ENCODE measurements at places on chromosomes 5 and 9. TPM values are rescaled to one million over a fixed set of nuclear protein-coding genes. Genes with fewer than 3 reads are reported as not detected.

LHFPL2 gene
- 40.1 TPM for polyA plus RNA-seq

DNA sequence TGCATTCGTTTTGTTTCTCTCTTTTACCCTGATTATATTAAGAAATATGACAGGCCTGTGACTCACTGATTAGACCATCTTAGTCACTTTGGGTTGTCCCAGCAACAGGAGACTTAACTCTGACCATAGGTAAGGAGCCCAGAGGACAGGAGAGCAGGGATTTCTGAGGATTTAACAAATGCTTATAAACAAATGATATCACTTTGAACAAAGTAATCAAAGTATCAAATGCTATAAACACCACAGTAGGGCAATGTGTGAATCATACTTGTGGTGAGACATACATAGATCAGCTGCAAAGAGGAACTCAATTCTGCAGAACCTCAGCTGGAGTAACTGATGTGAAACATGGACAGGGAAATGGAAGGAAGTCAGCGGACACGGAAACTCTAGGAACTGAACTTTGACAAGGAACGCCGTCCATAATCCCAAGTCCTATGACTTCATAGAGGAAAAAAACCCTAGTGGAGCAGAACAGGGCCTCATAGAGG is 190.6 kb upstream of the MSX2 start:
- DNase-seq: no peak
- no peak overlapping the region for H3K4me3 ChIP-seq
- peaks cover 6% of the 10 kb centered on the region for H3K4me1 ChIP-seq

GRCh38 chr5:130975299-130975698 is 189.8 kb downstream of the HINT1 start:
- no peak overlapping the region for H3K27ac ChIP-seq
- H3K4me1 ChIP-seq: no peaks in the 10 kb centered on the region
- no peaks in the 10 kb centered on the region for H3K27me3 ChIP-seq
- no peak overlapping the region for H3K4me3 ChIP-seq
- no peak for DNase-seq

DNA sequence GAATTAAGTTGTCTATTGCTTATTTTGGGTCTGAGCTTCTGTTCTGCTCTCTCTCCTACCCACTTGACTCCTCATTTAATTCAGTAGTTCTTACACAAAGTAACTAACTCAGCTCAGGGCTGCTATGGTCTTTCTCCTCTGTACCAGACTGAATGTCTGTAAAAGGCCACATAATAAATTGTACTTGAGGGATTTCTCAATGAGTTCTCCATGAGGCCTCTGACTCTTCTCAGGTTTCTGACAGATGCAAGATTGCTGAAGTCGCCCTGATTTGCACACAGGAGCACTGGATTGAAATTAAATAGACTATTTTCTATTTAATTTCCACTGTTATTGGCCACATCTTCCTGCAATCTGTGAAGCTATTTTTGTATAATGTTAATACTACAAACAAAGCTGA is 2.9 kb downstream of the IQGAP2 start:
- no peak for DNase-seq
- H3K4me3 ChIP-seq: no peak overlapping the region
- H3K4me1 ChIP-seq: peaks cover 21% of the 10 kb centered on the region
- H3K27me3 ChIP-seq: peaks cover 9% of the 10 kb centered on the region
- no peak overlapping the region for H3K27ac ChIP-seq

GRCh38 chr9:92564504-92564903 is 28.7 kb upstream of the ECM2 start:
- H3K27ac ChIP-seq: peak overlapping the region; percentile 43
- no peaks in the 10 kb centered on the region for H3K4me1 ChIP-seq
- DNase-seq: no peak
- H3K36me3 ChIP-seq: no peaks in the 10 kb centered on the region
- H3K4me3 ChIP-seq: no peak overlapping the region
- no peaks in the 10 kb centered on the region for H3K27me3 ChIP-seq

ELAVL2 gene
- 74.4 TPM for polyA plus RNA-seq

- no peaks in the 10 kb centered on the region for H3K36me3 ChIP-seq
- no peak for DNase-seq
- H3K4me3 ChIP-seq: no peak overlapping the region
- H3K27ac ChIP-seq: no peak overlapping the region
- H3K27me3 ChIP-seq: no peaks in the 10 kb centered on the region
Observed at GRCh38 chr5:57953792-57954191, 471.2 kb upstream of the ACTBL2 start.

- H3K36me3 ChIP-seq: no peaks in the 10 kb centered on the region
- no peaks in the 10 kb centered on the region for H3K27me3 ChIP-seq
- DNase-seq: peak; percentile 19
- no peak overlapping the region for H3K4me3 ChIP-seq
- H3K4me1 ChIP-seq: peaks cover 7% of the 10 kb centered on the region
Observed at GRCh38 chr9:96232539-96233241, 69.3 kb downstream of the HSD17B3 start.

GRCh38 chr9:121660367-121660766 is 8.9 kb downstream of the DAB2IP start:
- H3K27ac ChIP-seq: no peak overlapping the region
- peaks cover 29% of the 10 kb centered on the region for H3K4me1 ChIP-seq
- H3K36me3 ChIP-seq: no peaks in the 10 kb centered on the region
- no peak overlapping the region for H3K4me3 ChIP-seq

GRCh38 chr5:73314395-73315257 is 134.0 kb downstream of the FOXD1 start:
- peaks cover 40% of the 10 kb centered on the region for H3K27me3 ChIP-seq
- H3K4me3 ChIP-seq: no peak overlapping the region
- no peak for DNase-seq
- peaks cover 16% of the 10 kb centered on the region for H3K4me1 ChIP-seq
- no peaks in the 10 kb centered on the region for H3K36me3 ChIP-seq
- H3K27ac ChIP-seq: no peak overlapping the region

DNA sequence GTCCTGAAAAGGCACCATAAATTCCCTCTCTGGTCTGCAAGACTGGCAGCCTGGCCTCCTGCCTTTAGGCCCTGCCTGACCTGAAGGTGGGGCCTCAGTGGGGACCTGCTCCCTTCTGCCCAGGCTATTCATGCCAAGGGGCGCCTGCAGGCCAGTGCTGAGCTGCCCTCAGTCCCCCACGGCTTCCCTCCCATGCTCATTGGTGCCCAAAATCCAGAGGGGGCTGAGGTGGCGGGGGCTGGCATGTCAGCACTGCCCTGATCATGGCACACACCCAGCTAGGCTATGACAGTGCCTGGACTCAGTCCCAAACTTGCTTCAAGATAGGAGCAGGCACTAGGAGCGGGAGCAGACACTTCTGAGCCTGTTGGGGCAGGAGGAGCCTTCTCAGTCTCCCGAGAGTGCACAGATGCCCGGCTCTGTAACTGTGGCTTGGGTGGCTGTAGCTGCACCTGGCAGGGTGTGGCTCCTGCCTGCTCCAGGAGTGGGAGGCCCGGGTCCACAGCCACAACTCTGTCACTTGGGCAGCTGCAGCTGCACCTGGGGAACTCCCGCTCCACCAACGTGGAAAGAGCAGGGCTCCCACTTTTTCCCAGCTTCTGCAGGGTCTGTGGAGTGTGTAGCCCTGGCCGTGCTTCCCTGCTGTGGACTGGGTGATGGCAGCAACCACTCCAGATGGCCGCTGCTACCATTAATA is 49.0 kb downstream of the NDUFAF2 start:
- H3K4me3 ChIP-seq: no peak overlapping the region
- H3K36me3 ChIP-seq: peaks cover 8% of the 10 kb centered on the region
- H3K4me1 ChIP-seq: no peaks in the 10 kb centered on the region
- no peaks in the 10 kb centered on the region for H3K27me3 ChIP-seq

- no peaks in the 10 kb centered on the region for H3K36me3 ChIP-seq
- no peak for DNase-seq
- no peaks in the 10 kb centered on the region for H3K27me3 ChIP-seq
- H3K4me1 ChIP-seq: peaks cover 3% of the 10 kb centered on the region
Observed at GRCh38 chr5:6527749-6528455, 79.2 kb downstream of the UBE2QL1 start.

LCN15 gene
- not detected for polyA plus RNA-seq

ANXA6 gene
- 215 TPM for polyA plus RNA-seq

DNA sequence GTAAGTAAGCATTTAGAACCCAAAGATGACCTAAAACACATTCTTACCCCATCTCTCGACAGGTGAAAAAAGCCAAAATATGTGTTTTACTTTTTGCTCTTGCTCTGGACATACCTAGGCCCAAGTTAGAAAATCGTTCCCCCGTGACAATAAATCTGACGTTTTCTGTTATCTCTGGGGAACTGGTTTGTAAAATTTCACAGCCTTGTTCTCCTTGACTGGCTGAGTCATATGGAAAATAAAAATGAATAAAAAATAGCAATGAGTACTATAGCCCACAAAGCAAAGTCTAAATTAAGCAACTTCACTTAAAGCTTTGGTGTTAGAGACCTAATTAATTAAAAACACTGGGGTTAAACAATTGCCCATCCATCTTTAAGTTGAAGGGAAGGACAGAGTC is 286.9 kb upstream of the CLINT1 start:
- no peak overlapping the region for H3K27ac ChIP-seq
- H3K4me1 ChIP-seq: no peaks in the 10 kb centered on the region
- no peaks in the 10 kb centered on the region for H3K27me3 ChIP-seq
- no peak overlapping the region for H3K4me3 ChIP-seq

GPR151 gene
- polyA plus RNA-seq: 0.16 TPM

PLAC8L1 gene
- 2.4 TPM for polyA plus RNA-seq

GRCh38 chr9:8555762-8556500 is 756.4 kb upstream of the DMAC1 start:
- H3K4me1 ChIP-seq: no peaks in the 10 kb centered on the region
- H3K27me3 ChIP-seq: no peaks in the 10 kb centered on the region
- H3K27ac ChIP-seq: no peak overlapping the region
- H3K36me3 ChIP-seq: no peaks in the 10 kb centered on the region

DNA sequence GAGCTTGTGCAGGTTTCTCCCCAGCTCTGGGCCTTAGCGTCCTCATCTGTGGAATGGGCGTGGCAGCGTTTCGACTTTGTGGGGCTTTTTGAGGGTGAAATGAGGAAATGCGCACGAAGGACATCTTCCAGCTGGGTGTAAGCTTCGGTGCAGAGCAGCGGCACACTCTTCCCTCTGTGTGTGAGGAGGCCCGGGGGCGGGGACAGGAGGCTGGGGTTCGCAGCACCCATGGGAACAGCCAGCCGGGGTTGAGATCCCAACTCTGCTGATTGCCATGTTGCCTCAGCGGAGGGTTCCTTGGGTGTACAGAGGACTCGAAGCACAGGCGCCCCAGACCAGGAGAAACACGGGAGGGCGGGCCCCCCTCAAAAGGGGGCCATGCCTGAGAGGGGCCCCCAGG is 265.6 kb downstream of the NSG2 start:
- peaks cover 37% of the 10 kb centered on the region for H3K4me1 ChIP-seq
- no peak for DNase-seq
- H3K36me3 ChIP-seq: no peaks in the 10 kb centered on the region
- no peak overlapping the region for H3K27ac ChIP-seq
- H3K4me3 ChIP-seq: no peak overlapping the region
- H3K27me3 ChIP-seq: no peaks in the 10 kb centered on the region

Data from spinal cord (tissue), 10 donors.